Calu3 (cell line): ENCODE measurements at places on chromosomes 1 and 21.

DNA sequence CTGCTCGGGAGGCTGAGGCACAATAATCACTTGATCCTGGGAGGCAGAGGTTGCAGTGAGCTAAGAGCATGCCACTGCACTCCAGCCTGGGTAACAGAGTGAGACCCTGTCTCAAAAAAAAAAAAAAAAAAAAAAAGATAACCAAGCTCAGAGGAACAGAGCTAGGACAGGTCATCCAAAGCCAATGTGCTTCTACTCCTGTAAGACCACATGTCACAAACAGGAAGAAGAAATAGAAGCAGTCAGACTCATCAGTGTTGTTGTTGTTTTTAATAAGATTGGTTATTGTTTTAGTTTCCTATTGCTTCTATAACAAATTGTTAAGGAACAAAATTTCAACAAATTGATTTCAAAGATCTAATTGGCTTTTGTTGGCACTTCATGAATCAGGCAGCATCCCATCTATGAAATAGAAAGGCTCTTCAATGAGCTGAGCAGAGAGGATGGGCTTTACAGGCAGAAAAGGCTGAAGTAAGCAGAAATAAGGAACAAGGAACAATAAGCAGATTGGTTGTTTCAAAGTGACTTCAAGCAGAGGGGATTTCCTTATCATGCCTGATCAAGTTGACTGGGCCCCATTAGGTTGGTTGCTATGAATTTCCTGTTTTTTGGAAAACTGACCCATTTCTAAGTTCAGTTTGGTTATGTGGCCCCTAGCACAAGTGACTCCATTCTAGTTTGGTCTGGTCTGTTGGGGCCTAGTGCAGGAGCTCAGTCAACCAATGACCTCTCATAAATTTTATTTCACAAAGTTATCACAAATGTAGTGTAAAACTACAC is 6.0 kb upstream of the AKNAD1 start:
- H3K4me3 ChIP-seq: no peak overlapping the region
- H3K4me1 ChIP-seq: no peaks in the 10 kb centered on the region
- H3K27me3 ChIP-seq: peaks cover 13% of the 10 kb centered on the region
- no peaks in the 10 kb centered on the region for H3K36me3 ChIP-seq
- H3K27ac ChIP-seq: no peak overlapping the region
- no peak for DNase-seq

- H3K4me1 ChIP-seq: peaks cover 30% of the 10 kb centered on the region
- peaks cover 51% of the 10 kb centered on the region for H3K36me3 ChIP-seq
- H3K27me3 ChIP-seq: no peaks in the 10 kb centered on the region
- peak overlapping the region; percentile 51 for H3K27ac ChIP-seq
- no peak for DNase-seq
- H3K4me3 ChIP-seq: no peak overlapping the region
Measured at GRCh38 chr1:155015527-155016230, 13.1 kb downstream of the ZBTB7B start.

- peaks cover 9% of the 10 kb centered on the region for H3K36me3 ChIP-seq
- no peak overlapping the region for H3K4me3 ChIP-seq
- no peak overlapping the region for H3K27ac ChIP-seq
- no peaks in the 10 kb centered on the region for H3K4me1 ChIP-seq
- H3K27me3 ChIP-seq: peaks cover 100% of the 10 kb centered on the region
- DNase-seq: no peak
Measured at GRCh38 chr1:29456685-29457435, 220.5 kb downstream of the PTPRU start.

GRCh38 chr1:107920561-107920960 is 44.4 kb downstream of the VAV3 start:
- DNase-seq: no peak
- H3K36me3 ChIP-seq: no peaks in the 10 kb centered on the region
- H3K27me3 ChIP-seq: peaks cover 13% of the 10 kb centered on the region
- no peak overlapping the region for H3K4me3 ChIP-seq
- H3K4me1 ChIP-seq: no peaks in the 10 kb centered on the region

DNA sequence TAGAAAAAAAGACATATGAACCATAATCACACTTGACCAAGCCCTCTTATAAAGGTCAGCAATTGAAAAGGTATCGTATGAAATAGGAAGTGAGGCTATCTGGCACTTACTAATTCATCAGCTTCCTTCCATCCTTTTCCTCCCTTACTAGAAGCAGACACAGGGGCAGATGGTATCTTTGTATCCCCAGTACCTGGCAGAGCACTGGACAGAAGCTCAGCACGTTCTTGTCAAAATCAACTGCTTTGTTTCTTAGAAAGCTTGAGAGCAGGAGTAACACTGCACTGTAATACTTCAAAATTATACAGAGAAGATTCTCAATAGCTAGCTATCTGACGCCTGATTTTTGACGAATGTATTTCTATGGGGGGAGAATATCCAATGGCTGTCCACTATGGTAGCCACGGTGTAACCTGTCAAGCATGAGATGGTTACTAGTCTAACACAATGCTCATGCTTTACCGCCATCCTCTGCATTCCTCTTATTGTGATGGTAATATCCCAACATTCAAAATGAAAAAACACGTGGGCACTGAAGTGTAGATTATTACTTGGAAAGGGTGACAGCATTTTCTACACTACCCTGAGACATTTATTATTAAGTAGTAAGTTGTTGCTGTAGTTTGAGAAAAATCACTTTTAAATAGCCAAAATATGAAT is 175.6 kb downstream of the SIPA1L2 start:
- no peaks in the 10 kb centered on the region for H3K4me1 ChIP-seq
- H3K36me3 ChIP-seq: no peaks in the 10 kb centered on the region
- no peak overlapping the region for H3K27ac ChIP-seq
- no peaks in the 10 kb centered on the region for H3K27me3 ChIP-seq
- H3K4me3 ChIP-seq: no peak overlapping the region

DNA sequence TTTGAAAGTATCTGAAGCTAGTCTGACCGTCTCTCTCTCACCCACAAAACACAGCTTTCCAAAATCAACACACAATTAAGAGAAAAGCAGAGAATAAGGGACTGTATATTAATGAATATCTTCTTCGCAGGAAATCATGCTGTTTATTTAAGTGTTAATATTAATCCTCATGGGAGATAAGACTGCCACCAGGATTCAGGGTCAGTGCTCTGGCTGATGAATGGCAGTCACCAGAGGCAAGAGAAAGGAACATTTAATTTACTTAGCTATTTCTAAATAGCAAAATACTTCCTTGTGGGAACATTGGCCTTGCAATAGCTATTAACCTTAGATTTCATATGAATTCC is 2.2 kb downstream of the SCYL3 start:
- H3K4me1 ChIP-seq: peaks cover 54% of the 10 kb centered on the region
- no peak for DNase-seq
- H3K4me3 ChIP-seq: peak overlapping the region; percentile 86
- peaks cover 40% of the 10 kb centered on the region for H3K36me3 ChIP-seq
- no peaks in the 10 kb centered on the region for H3K27me3 ChIP-seq
- peak overlapping the region; percentile 100 for H3K27ac ChIP-seq

DNA sequence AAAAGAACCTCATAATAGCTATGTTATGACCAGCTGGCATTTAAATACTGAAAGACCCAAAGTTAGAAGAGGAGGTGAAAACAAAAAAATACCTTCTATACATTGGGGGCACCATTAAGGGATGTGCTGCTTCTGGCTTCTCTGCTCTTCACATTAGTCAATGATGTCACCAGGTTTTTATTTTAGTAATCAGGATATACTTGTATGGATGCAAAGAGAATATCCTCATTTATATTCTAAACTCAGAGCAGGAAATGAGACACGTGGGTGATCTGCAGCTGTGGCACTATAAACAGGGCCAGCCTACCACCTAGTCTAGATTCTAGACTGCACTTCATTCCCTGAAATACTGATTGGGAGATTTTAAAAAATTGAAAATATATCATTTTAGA is 51.2 kb downstream of the WLS start:
- no peaks in the 10 kb centered on the region for H3K36me3 ChIP-seq
- no peak overlapping the region for H3K27ac ChIP-seq
- peaks cover 39% of the 10 kb centered on the region for H3K4me1 ChIP-seq
- no peak overlapping the region for H3K4me3 ChIP-seq
- no peak for DNase-seq

DNA sequence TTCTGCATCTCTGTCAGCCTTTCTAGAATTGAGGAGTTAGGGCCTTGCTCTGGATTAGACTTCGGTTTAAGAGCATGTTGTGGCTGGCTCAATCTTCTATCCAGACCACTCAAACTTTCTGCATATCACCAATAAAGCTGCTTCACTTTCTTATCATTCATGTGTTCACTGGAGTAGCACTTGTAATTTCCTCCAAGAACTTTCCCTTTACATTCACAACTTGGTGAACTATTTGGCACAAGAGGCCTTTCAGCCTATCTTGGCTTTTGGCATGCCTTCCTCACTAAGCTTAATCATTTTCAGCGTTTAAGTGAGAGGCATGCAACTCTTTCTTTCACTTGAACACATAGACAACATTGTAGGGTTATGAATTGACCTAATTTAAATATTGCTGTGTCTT is 3.6 kb upstream of the HORMAD1 start:
- H3K4me1 ChIP-seq: no peaks in the 10 kb centered on the region
- no peaks in the 10 kb centered on the region for H3K27me3 ChIP-seq
- H3K36me3 ChIP-seq: no peaks in the 10 kb centered on the region
- no peak for DNase-seq
- no peak overlapping the region for H3K27ac ChIP-seq

DNA sequence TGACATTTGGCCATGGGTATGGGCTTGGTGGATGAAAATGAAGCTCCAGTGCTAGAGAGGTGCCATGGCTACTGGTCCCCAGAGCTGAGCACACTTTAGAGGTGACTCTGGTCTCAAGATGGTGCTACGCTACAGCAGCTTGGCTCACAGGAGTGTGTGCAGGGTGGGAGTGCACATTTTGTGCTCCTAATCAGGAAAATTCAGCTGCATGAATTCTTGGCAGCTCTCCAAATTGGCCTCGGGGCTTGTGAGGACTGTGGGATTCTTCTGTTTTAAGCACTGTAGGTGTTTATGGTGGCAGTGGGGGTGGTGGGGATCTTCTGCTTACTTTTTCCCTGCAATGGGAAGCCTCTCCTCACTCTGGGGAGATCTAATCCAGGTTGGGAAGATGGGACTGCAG is 17.3 kb upstream of the TIPRL start:
- H3K27me3 ChIP-seq: no peaks in the 10 kb centered on the region
- H3K4me3 ChIP-seq: no peak overlapping the region

- no peak overlapping the region for H3K4me3 ChIP-seq
- no peak overlapping the region for H3K27ac ChIP-seq
- H3K4me1 ChIP-seq: no peaks in the 10 kb centered on the region
Measured at GRCh38 chr1:40762144-40762923, 21.3 kb upstream of the KCNQ4 start.

DNA sequence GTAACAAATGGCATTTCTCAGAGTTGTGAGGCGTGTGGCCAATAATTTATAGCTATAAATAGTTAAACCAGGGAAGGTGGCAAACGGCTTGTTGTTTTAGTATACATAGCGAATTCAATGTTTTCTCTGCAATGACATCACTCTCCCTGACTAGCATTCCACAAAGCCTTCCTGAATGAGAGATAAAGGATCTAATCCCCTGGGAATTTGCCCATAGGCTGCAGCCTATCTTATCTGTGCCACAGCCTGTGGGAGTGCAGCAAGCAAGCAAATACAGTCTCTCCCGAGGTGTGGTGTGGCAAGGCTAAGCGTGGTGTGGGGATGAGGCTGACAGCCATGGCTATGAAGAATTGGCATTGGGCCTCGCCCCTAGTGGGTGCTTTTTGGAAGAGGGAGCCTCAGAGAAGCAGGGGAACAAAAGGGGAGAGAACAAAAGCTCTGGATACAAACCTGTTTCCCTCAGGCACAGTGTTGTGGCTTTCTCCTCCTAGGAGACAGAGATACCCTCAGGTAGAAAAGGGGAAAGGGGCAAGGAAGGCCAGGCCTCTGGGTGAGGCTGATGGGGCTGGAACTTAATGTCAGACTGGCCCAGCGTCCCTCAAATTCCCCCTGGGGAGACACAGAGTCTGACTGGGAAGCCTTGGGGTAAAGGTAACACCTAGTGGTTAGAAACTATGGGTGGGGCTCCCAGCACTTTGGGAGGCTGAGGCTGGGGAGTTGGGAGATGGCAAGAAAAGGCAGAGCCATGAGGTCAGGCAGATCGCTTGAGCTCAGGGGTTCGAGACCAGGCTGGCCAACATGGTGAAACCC is 8.9 kb downstream of the TAGLN2 start:
- H3K27ac ChIP-seq: peak overlapping the region; percentile 61
- H3K27me3 ChIP-seq: no peaks in the 10 kb centered on the region
- H3K4me1 ChIP-seq: peaks cover 84% of the 10 kb centered on the region
- H3K36me3 ChIP-seq: peaks cover 70% of the 10 kb centered on the region

- no peaks in the 10 kb centered on the region for H3K27me3 ChIP-seq
- H3K36me3 ChIP-seq: no peaks in the 10 kb centered on the region
- no peak for DNase-seq
- H3K4me1 ChIP-seq: no peaks in the 10 kb centered on the region
Measured at GRCh38 chr1:40299366-40300248, 17.5 kb downstream of the COL9A2 start.

GRCh38 chr1:117633936-117634335 is 28.1 kb downstream of the TENT5C start:
- H3K27ac ChIP-seq: no peak overlapping the region
- H3K4me1 ChIP-seq: no peaks in the 10 kb centered on the region
- DNase-seq: no peak
- peaks cover 52% of the 10 kb centered on the region for H3K27me3 ChIP-seq
- no peak overlapping the region for H3K4me3 ChIP-seq

DNA sequence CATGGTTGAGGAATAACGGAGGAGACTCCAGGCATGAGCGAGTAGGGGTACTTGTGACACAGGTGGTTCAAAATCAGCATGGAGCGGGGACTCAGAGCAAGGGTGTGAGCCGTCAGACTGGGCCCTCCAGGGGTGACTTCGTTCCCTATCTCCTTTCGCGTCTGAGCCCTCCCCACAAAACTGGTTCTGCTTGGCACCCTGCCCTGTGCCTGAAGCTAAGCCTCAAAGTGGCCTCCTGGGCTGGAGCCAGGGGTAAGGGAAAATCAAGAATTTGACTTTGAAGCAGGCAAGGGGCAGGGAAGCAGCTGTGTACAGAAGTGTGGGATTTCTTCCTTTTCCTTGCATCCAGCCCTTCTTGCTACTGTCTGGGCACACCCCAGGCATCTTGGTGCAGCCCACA is 331.5 kb upstream of the AJAP1 start:
- no peaks in the 10 kb centered on the region for H3K36me3 ChIP-seq
- no peaks in the 10 kb centered on the region for H3K4me1 ChIP-seq
- no peaks in the 10 kb centered on the region for H3K27me3 ChIP-seq
- H3K4me3 ChIP-seq: no peak overlapping the region

GRCh38 chr1:81836007-81836626 is 35.4 kb downstream of the ADGRL2 start:
- no peak overlapping the region for H3K4me3 ChIP-seq
- no peak overlapping the region for H3K27ac ChIP-seq
- no peaks in the 10 kb centered on the region for H3K36me3 ChIP-seq

GRCh38 chr1:119743308-119743707 is 25.4 kb downstream of the HMGCS2 start:
- H3K36me3 ChIP-seq: peaks cover 48% of the 10 kb centered on the region
- no peak overlapping the region for H3K4me3 ChIP-seq
- peaks cover 10% of the 10 kb centered on the region for H3K4me1 ChIP-seq
- DNase-seq: no peak

GRCh38 chr1:226635456-226635941 is 86.9 kb downstream of the STUM start:
- no peaks in the 10 kb centered on the region for H3K27me3 ChIP-seq
- no peak overlapping the region for H3K4me3 ChIP-seq
- no peaks in the 10 kb centered on the region for H3K4me1 ChIP-seq
- DNase-seq: no peak
- peaks cover 6% of the 10 kb centered on the region for H3K36me3 ChIP-seq
